ENCODE measurements at places on chromosomes 1 and 21.
A peak's percentile ranks its signal among the peaks of the same experiment; 100 is the strongest.

- peak; percentile 74 for DNase-seq
Measured at GRCh38 chr1:23539698-23540266, 8.7 kb upstream of the E2F2 start.

DNA sequence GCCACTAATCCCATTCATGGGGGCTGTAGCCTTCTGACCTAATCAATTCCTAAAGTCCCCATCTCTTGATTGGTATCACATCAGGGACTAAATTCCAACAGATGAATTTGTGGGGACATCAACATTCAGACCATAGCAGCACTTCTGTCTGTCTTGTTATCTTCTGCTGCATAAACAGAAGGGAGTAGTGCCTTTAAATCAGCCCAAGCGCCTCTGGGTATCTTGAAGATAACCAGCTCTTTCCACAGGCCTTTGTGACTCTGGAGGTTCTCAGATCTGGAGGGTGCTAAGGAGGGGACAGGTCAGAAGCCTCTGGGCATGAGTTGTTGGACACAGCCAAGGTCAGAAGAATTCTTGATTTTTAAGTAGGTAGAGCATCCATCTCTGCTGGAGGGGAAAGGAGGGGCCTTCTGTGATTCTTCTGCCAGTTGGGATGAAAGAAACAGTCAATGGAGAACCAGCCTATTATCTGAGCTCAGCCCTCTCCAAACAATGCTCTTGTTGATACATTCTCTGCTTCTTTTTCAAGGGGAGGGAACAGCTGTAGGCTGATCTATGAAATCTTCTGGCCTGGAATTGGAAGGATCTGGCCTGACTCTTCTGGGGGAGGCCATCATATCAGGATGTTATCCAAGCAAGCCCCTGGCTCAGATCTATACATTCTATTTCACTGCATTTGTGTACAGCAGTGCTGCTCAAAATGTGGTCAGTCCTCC, 31.3 kb upstream of the LRIG2 start:
- DNase-seq, result no peak

DNA sequence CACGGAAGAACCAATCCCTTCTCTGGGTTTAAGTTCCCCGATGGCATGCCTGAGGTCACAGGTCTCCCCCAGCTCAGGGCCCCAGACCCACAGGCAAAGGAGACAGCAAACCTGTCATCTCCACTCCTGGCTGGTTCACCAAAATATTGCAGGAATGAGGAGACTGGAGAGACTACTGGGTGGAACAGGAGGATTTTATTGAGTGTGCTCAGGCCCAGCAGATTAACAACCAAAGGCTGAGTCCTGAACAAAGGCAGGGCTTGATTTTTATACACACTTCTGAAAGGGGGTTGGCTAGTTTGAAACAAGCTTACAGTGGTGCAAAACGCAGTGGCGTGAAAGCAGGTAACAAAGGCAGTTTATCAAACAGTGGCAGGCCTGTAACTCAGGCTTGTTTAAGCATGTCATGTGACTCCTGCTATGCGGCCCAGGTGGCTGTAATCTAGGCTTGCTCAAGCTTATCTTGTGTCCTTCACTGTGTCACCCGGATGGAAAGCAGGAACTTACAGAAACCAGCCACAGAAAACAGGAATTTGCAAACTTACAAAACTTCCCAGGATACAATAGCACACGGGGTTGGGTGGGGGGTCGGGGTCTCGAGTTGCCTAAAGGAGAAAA, 27.4 kb upstream of the KCNJ15 start:
- DNase-seq, result no peak

GRCh38 chr1:92623187-92623778, 136.6 kb upstream of the GFI1 start:
- DNase-seq, result no peak

DNA sequence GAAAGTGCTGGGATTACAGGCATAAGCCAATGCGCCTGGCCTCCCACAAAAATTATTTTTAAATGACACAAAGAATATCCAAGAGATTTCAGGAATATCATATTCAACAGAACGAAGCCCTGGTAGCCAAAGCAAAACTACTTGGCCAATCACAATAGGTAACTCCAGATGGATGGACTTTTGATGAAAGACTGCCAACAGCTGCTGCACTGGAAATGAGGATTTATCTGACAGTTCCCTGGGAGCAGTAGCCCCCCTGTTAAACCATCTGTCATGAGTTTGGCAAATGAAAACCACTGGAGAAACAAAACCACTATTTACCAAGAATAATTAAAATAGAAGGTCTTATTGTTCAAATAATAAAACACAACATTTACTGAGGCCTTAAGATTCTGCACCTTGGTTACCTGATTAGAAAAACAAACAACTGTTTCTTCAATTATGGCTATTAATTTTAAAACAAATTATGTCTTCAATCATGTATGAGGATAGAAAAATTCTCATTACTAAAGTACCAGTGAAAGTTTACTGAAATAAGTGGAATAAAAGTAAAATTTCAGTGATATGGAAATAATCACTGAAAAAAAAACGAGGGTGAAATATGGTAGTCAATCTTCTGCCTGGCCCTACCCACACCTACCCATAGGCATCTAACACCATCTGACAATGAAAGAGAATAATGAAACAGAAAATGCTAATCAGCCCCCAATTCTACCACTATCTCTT, 34.3 kb upstream of the PSMG1 start:
- DNase-seq, result no peak

DNA sequence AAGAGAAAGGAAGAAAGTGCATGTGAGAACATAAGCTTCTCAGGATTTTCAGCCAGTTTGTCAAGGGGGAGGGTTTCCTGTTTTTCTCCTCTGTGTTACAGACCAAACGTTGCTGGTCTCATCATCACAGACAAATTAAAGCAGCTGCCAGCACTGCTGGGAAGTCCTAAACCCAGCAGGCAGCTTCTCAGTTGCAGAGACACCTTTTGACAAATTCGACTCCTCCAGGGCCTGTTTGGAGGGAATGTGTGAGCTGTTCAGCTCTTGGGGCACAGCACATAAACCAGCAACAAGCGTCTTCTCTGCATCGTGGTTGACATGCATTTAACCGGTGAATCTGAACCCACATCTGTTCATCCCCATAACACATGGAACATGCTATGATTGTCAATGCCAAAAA, 454.6 kb upstream of the RUNX1 start:
- DNase-seq, result no peak

DNA sequence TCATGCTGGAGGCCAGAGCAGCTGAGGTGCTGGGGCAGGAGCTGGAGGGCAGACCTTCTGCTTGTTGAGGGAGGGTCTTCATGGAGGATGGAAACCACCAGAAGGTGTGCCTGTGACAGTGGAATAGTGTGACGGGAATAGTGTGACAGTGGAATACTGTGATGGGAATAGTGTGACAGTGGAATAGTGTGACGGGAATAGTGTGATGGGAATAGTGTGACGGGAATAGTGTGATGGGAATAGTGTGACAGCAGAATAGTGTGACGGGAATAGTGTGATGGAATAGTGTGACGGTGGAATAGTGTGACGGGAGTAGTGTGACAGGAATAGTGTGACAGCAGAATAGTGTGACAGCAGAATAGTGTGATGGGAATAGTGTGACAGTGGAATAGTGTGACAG, 325.1 kb downstream of the HHAT start:
- no peak for DNase-seq

DNA sequence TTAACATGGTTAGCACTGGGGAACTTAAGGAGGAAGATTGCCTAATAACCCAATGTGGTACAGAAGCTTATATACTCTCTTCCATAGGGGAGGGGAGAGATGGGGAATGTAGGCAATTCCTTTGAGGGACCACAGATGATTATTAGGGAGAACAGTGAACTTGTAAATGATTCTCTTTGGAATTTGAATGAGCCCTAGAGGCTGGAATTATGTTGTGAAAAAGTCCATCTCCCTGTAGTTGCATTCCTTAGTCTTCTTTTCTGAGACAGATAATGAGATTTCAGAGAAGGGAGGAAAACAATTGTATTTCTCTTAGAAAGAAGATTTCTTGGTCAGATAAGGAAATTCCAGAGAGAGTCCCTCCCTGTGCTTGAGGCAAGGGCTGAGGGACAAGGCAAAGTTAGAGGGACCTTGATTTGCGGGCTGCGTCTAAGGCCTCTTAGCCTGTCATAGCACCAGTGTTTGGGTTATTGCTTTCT, 89.0 kb upstream of the HMCN1 start:
- DNase-seq, result no peak

DNA sequence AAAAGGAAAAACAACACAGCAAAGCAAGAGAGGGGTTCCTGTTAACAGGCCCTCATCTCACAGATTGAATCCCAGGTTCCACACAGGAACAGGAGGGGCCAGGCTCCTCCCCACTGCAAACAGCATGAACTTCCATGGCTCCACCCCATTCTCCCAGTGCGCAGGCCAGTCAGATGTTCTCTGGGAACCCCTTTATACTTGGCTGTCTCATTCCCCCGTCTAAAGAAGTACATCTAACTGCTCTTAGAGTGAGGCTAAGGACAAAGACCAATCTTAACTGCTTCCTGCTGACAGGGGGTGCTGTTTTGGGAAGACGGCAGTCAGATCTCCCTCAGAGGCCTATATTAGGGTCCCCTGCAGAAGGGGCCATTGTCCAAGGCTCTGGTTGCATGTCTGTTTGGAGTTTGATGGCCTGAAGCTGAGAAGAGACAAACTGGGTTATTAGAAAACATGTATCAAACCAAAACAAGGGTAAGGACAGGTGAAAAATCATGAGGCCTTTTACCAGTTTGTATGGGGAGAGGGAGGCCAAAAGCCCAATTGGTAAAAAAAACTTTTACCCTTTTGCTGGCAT, 10.5 kb upstream of the NASP start:
- no peak for DNase-seq

- no peak for DNase-seq
Measured at GRCh38 chr1:2320760-2321667, 70.3 kb downstream of the MORN1 start.

DNA sequence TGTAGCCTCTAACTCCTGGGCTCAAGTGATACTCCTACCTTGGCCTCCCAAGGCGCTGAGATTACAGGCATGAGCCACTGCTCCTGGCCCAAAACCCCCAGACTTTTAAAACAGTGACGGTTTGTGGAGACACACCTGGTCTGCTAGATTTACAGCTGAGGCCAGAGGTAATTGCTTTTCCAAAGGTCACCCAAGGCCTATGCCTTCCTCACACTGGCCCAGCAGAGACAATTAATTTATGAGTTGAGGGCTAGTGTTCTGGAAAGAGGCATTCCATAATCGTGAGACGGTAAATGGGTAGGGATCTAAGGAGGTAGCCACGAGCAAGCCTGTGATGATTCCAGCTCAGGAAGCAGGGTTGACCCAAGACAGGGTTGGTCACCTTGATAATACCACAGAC, 12.4 kb upstream of the PARP1 start:
- no peak for DNase-seq

- DNase-seq, result no peak
Measured at GRCh38 chr1:197235355-197235754, 32.7 kb upstream of the CRB1 start.

- DNase-seq, result no peak
Measured at GRCh38 chr1:183970516-183971300, 66.8 kb downstream of the COLGALT2 start.

GRCh38 chr1:203621559-203622262, 4.9 kb upstream of the ATP2B4 start:
- no peak for DNase-seq

GRCh38 chr1:192022827-192023226, 135.4 kb upstream of the RGS18 start:
- DNase-seq, result no peak

DNA sequence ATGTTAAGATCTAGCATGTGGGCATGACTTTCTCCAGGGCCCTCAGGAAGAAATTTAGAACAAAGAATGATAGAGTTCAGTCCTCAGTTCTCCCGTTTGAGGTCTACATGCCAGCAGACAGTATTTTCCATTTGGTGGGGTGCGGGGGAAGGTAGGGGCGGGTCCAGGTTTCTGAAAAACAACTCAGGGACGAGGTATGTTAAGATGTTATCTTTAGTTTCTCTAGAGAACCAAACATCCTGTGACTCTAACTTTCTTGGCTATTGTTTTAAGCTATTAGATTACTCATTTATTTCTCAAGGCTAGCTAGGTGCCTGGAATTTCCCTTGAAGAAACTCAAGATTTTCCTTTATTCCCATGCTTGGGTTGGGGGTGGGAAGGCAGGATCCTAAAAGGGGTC, 42.3 kb upstream of the SYT14 start:
- no peak for DNase-seq

DNA sequence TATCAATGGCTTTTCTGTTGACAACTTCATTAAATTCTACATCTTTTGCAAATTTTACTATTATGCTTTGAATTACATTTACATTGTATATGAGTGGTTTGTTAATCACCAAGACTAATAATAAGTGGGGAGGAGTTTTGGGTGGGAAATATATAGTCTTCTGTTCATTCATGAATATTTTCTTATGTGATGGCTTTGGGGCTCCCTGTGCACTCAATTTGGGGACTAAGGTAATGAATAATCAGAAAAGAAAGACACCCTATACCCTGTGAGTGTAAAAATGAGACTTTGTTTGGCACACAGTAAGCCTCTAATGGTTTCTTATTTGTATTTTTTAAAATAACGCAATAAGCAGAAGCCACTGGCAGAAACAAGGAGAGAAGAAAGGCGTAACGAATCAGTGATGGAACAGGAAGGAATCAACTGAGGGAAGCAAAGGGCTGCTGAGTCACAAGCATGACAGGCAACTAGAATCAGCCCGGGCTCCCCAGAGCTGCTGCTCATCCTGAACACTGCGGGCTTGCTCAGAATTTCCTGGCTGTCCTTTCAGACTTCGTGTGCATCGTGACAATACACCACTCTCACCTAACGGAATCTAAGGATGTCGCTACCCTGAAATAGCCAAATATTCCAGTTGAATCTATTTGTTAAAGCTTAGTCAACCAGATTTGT, 20.8 kb upstream of the RGS2 start:
- DNase-seq, result no peak

- DNase-seq, result no peak
Measured at GRCh38 chr1:20355828-20356735, 65.4 kb downstream of the VWA5B1 start.

GRCh38 chr1:38444770-38445442, 398.3 kb upstream of the POU3F1 start:
- no peak for DNase-seq

GRCh38 chr1:156281281-156281680, 1.3 kb downstream of the SMG5 start:
- DNase-seq, result no peak

GRCh38 chr1:44318097-44319088, 36.7 kb downstream of the ERI3 start:
- DNase-seq, result peak; percentile 14
